Stimulated activated CD8-positive, alpha-beta memory T cell treated with anti-CD3 and anti-CD28 coated beads, Interleukin-7, amount 100 ng/mL, for 4 hours (primary cell): ENCODE measurements at places on chromosomes 7 and 10.

DNA sequence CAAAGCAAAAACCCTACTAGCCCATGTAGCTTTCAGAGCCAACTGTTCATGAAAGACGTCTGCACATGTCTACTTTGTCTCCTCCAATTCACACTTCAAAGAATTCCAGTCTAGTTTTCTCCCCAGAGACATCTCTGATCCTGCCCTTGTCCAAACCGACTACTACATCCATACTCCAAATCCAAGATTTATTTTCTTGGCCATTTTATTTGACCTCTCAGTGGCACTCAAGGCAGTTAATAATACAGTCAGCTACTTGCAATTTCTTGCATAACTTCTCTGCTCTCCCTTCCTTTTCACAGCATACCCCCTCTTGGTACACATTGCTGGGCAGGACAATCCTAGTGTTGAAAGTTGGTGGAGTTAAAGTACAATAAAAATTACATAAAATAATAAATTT is 170.9 kb upstream of the INHBA start:
- DNase-seq: no peak

GRCh38 chr10:22436526-22436892 is 91.2 kb downstream of the SPAG6 start:
- peak; percentile 52 for DNase-seq

DNA sequence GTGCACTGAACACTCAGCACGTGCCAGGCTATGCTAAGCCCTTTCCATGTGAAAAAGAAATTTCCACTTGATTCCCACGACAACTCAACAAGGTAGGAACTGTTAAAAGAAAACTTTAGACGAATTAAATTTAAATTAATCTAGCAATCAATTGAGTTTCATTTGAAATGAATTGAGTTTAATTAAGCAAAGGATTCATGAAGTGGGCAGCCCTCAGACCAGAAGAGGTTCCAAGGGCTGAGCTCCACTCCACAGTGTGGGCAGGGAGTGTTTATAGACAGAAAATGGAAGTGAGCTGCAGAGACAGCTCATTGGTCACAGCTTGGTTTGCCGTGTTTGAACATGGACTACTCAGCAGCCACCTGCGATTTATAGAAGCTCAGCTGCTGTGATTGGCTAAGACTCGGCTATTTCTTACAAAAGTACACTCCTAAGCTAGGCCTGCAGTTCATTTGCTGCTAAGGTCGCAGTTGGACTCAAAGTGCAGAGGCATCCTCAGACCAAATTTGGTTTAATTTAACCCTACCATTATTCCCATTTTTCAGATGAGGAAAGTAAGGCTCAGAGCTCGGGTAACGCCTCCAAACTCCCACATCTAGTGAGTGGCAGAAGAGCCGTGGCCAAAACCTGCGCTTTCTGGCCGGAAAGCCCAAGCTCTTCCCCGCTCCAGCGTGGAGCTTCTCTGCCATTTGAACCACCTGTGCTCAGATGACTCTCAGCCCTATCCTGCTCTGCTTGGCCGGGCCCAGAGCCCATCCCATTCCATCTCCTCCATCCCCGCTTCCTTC is 24.9 kb downstream of the CALML3 start:
- DNase-seq: no peak

GRCh38 chr7:71509381-71509780 is 377.4 kb downstream of the GALNT17 start:
- DNase-seq: no peak

- DNase-seq: no peak
Measured at GRCh38 chr10:62541811-62542210, 167.6 kb downstream of the ZNF365 start.

DNA sequence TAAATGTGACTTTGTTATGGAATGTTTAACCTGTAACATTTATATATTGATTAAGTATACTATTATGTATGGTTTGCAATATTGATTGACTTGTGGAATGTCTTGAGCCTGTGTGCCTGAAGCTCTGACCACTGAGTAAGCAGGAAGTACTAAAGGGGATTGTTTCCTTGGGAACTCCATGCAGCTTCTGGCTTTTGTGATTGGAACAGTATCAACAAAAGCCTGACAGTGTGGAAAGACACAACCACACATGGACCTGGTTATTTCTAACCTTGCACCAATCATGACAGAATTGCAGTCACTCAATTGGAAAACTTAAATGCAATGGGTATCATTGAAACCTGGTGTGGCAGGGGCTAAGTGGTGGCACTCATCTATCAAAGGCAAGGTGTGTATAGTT is 45.5 kb upstream of the PIK3CG start:
- DNase-seq: no peak

DNA sequence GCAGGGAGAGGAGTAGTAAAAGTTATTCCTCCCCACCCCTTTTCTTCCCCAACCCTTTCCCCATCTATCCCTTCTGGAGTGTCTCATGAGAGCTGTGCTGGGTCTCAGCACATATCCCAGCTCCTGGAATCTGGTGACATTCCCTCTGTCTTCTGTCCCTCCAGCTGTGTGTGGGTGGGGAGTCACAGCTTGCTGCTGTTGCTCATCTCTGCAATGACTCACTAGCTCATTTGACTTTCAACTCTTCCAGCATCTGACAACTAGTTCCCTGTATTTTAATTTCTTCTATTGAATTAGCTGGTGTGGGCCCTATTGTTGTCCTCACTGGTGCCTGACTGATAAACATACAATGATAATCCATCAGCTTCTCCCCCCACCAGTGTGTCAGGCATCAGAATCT is 198.9 kb upstream of the AUTS2 start:
- DNase-seq: no peak

DNA sequence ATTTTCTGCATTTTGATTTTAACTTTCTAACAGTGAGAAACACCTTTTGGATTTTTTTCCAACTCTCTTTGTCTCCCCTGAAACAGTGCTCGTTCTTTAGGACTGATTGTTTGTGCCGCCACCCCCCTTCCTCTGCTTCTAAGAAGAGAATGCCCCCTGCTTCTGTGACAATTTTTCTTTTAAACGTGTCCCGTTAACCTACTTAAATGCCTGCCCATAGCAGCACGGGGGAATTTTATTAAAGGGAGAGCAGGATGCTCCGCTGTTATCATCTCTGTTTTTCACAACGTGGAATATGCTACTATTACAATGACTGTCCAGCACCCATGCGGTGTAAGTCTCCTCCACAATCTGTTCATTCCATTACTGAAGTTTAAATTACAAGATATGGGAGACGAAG is 67.8 kb downstream of the SVIL start:
- no peak for DNase-seq

GRCh38 chr7:95476072-95476847 is 9.5 kb upstream of the ASB4 start:
- no peak for DNase-seq
